Renal cortical epithelial cell (primary cell): ENCODE measurements at places on chromosomes 11 and 22. TPM values are rescaled to one million over a fixed set of nuclear protein-coding genes. Genes with fewer than 3 reads are reported as not detected.

DNA sequence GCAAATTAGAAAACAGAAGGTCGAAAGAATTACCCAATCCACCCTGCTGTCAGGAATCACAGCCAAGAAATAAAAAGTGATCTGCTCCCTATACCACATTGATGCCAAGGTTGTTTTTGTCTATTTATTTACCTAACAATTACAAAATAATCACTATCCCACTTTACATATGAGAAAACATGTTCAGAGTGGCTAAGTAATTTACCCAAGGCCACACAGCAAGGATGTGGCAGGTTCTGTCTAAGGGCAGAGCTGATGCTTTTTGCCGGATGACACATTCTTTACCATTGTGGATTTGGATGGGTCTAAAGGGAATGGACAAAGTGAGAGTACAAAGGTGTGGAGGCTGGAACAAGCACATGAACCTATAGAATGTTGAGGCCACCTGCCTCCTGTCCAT lies 460.7 kb downstream of the INSC start:
- DNase-seq = no peak

PRG3 gene
- total RNA-seq = not detected in 2 replicates

ACRV1 gene
- not detected in 2 replicates for total RNA-seq

DNA sequence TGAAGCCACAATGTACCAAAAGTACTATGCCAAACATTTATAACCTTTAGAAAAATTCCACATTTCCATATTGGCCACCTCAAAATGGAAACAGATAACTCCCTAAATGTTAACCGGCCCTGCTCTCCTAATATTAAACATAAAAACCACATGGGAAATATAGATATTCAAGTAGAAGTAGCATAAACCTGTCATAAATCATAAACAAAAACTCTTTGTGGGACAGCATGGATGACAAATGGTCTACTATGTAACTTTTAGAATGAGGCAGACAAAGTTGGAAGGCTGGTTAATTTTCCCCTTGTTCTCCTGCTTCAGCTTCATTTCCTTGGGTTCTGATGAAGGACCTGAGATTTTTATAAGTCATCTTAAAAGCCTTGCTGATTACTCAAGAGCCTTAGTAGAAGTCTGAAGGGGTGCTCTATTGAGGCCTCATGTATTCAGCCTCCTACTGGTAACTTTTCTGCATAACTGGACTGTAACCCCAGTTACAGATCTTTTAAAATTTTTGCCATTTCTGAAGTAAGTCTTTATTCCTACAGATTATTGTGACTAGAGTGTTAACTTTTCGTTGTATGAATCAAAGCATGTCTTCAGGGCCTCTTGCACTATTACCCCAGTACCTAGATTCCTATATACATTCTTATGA lies 116.4 kb downstream of the STIM1 start:
- DNase-seq = peak; percentile 36

DNA sequence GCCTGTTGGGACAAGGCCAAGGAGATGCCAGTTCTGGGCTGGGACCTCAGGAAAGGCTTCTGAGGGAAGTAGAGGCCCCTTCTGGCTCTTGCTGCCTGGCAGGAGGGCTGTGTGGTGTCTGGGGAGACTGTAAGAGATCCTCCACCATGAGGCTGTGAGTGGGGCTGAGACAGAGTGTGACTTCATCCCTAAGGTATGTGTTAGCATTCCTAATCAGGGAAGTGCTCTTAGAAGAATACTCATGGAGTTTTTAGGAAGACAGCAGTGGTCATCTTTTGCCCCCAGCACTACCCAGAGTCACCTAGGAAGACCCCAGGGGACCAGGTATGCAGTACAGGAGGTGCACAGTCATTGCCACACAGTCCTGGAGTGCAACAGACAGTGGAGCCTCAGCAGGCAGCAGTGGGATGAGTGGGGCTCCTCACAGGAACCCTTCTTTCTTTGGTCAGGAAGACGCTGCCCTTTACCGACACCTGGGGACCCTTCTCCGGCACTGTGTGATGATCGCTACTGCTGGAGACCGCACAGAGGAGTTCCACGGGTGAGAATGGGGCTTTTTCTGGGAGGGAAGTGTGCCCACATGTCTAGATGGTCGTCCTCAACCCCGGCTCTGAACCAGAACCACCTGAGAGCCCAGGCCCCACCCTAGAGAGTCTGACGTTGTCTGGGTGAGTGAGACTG lies 2.8 kb downstream of the RIC8A start:
- peak; percentile 60 for DNase-seq

- DNase-seq = no peak
Observed at GRCh38 chr22:32407312-32407711, 4.7 kb downstream of the RTCB start.

GRCh38 chr11:100329352-100329751 lies 357.7 kb upstream of the ARHGAP42 start:
- peak; percentile 23 for DNase-seq

DNA sequence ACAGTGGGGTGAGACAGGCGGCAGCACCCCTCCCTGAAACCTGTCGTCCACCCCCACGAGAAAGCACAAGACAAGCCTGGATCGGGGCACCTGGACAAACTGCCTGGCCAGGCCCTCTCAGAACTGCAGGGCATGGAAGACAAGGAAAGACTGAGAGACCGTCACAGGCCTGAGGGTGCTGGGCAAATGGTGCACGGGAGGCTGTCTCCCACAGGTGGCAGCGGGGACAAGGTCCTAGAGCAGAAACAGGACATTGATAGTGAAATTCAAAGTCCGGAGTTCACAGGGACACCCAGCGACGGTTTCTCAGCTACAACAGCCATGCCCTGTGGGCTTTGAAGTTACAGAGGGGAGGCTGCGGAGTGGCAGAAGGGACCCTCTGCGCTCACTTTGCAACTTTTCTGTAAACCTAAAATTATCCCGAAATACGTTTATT lies 20.6 kb downstream of the DRD4 start:
- no peak for DNase-seq

- no peak for DNase-seq
Observed at GRCh38 chr22:48748860-48749554, 1078.7 kb downstream of the BRD1 start.

GRCh38 chr22:36985211-36985889 lies 33.9 kb downstream of the TST start:
- no peak for DNase-seq

UPK2 gene
- total RNA-seq = 0.10 TPM in 1 of 2 replicates, not detected in the other

DNA sequence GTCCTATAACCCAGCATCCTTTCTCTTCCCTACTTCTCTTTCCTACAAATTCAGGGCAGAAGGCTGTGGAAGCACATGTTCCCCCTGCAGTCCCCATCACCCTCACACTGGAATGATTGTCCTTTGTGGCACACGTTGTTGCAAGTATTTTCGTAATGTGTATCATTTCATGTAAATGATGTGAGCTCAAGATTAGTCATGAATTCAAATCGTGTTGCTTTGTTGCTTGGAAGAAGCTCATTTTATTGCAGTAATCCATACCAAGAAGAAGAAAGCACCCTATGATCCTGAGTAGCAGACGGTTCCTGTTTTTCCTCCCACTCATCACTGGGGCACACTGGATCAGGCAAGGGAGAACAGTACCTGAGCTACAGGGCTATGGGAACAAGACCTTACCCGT lies 173.4 kb downstream of the NCAM1 start:
- DNase-seq = no peak

DNA sequence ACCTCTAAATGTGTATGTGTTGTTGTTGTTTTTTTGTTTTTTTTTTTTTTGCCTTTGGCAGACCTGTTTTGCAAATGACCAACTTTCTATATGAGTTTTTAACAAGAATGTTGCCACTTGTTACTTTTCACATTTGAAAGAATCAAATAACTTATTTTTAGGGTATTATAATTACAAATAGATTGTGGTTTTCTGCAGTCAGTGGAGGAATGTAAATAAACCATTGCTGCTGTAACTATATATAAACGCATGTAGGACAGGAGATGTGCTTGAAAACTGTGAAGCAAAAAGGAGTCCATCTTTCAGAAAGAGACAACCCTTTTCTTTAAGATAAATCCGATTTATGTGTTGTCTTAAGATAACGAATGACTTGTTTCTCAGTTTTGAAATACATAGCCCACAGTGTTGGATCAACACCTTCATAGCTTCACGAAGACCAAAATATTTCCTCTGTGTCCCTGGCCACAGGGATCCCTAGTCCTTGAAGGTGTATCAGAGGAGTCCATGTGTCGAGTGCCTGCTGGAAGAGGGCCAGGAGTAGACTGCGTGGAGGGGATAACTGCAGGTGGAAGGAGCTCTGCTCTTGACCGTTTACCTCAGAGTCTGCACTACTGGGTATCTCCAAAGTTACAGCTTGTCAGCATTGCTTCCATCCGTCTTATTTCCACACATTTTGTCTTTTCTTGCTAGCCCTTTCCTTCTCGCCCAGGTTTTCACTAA lies 24.7 kb downstream of the TNRC6B start:
- DNase-seq = no peak

GRCh38 chr11:11661326-11662040 lies 39.7 kb upstream of the GALNT18 start:
- no peak for DNase-seq

RAG2 gene
- total RNA-seq = not detected in 2 replicates

DNA sequence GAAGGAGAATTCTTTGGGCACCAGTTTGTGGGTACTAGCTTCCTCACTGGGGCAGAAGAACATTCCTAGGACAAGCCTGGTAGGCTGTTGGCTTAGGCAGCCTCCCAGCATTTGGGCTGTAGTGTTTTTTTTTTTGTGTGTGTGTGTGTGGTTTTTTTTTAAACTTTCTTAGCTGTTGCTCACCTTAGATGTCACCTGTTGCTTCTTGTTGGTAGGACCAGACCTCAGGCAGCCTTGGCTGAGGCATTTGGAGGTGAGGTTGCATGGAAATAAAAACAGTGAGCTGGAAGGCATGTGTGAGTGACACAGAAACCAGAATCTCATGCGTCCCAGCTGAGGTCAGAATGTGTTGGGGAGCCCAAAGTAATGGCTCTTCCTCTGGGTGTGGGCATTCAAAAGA lies 21.3 kb downstream of the AMPD3 start:
- DNase-seq = no peak

FGF3 gene
- total RNA-seq = not detected in 2 replicates

KIAA1671 gene
- 15.5 and 31.1 TPM in 2 replicates for total RNA-seq

DNA sequence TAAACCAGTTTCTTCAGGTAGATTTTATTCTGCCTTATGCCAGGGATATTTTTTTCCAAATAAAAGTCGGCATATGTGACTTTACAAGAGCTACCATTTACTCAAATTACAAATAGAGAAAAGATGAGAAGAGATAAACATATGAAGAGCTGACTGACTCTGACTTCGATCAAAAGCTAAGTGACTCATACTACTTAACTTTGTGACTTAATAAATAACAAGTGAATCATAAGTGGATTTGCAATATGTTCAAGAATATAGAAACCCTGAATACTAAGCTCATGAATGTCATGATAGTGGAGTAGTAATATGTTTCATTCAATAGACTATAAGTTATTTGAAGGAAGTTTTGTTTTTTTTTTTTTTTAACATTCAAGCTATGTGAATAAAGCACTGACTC lies 130.5 kb upstream of the ANO3 start:
- peak; percentile 77 for DNase-seq

DNA sequence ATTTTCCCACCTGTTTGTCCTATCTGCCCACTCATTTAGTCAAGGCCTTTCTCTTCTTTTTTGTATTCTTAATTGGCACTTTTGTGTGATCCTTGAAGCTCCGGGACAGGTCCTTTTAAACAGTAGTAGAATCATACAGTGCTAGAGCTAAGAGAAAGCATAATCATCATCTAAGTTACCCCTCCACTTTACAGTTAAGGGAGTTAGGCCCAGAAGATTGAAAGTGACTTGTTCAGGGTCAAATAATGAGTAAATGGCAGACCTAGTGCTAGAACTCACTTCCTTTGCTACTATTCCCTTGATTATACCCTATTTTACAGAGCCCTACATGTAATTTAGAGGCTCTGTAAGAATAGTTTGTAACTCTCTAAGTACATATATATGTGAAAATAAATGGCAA lies 2.5 kb downstream of the USP47 start:
- DNase-seq = no peak

DNA sequence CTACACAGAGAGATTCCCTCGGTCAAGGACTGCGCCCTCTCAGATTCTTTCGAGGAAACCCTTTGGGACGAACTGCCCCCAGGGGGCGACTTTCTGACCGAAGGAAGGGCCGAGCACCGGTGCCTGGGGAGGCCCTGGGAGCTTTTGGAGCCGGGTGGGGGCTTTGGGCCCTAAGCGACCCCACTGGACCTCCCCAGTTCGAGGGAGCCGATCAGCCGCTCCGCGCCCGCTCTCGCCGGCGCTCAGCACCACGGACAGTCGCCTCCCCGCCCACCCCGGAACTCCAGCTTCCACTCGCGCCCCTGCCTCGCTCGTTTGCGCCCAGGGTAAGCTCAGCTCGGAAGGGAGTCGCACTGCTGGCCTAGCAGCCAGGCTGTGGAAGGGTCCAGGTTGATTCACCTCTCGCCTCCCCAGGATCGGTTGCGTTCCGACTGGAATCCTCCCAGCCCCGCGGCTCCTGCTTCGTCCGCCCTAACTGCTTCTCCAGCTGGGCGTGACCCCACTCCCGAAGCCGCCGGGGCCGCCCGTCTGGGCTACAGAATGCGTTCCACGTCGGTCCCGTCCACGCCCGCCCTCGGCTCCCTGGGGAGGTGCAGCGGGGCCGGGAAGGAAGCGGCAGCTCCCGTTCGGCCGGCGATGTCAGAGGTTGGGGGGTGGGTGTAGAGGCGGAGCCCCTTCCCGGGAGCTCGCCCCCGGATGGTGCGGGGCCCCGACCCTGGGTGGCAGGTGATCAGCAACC lies 428 bp downstream of the SCN3B start:
- DNase-seq = peak; percentile 6

- no peak for DNase-seq
Observed at GRCh38 chr11:72240461-72241290, 3.3 kb downstream of the PHOX2A start.

DNA sequence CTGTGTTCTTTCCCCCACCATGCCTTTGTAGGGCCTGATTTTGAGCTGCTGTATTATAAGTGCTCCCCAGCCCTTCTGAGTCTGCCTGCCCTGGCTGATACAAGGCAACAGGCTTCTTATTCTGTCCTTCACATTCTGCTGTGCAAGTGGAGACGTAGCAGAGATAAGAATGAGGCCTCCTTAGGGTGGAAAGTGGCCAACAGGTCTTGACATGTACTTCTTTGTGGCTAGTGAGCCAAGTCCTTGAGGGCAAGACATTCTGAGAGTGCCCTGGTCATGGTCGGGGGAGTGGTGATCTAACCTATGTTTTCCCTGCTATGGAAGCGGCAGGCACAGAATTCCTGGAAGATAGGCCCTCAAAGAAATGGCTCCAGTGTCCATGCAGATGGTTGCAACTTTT lies 235.7 kb upstream of the CADM1 start:
- no peak for DNase-seq

- no peak for DNase-seq
Observed at GRCh38 chr22:21761086-21761485, 25.5 kb upstream of the YPEL1 start.

DNA sequence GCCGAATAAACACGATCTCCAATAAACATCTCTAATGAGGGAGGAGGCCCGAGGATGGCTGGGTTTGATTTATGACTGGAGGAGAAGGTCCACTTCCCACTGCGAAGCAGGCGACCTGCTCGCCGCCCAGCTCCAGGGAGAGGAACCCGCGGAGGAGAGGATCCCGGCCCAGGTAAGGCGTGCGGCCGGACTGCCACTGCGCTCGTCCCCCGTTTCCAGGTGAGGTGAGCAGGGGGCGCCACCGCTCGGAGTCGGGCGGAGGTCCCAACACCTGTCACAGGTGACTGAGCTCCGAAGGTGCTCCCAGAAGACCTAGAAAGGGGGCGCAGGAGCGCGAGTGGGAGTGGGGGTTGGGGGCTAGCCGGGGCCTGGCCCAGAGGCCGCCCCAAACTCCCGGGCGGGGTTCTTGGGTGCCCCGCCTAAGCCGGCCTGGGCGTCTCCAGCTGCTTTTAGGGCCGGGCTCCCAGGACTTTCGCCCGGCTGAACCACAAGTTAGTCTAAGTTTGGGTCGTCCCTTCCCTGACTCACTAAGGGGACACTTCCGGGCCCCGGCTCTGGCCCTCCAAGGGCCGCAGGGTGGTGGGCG lies 5.4 kb upstream of the PAX6 start:
- DNase-seq = no peak
